Nucleus accumbens (tissue), 56 donors: ENCODE measurements at places on chromosomes 12 and 14.

DNA sequence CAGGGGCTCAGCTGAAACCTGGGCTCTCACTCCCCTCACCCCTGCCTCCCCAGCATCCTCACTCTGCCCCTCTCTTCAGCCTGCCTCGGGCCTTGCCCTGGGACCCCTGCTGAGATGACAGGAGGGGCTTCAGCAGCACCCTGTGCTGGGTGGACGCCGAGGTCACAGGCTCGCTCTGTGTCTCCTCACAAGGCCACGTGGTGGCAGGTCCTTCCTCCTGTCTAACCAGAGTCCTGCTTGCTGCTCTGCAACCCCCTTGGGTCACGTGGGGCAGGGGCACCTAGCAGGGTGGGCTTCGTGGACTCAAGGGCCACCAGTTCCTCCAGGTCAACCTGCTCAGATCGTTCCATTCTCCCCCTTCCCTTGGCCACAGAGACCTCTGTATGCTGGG lies 90.4 kb downstream of the TMEM121 start:
- DNase-seq, result no peak

- DNase-seq, result no peak
Measured at GRCh38 chr12:45209784-45210183, 6.1 kb upstream of the ANO6 start.

DNA sequence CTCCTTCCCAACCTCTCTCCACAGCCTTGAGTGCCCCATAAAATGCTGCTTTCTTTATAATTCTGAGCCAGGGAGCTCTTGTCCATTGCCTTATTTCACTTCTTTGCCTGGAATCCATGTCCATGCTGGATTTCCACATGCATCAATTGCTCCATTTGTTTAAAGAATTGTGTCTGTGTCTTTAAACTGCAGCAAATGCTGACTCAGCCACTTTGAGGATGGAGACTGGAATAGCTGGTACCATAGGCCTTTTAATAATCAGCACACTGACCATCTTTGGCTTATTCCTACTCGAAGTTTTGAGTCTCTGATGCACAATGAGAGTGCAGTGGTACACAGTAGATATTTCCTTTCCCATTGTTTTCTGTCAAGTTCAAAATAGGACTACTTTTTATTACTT lies 318.8 kb downstream of the LRIG3 start:
- DNase-seq, result no peak

GRCh38 chr14:63899953-63900352 lies 47.1 kb downstream of the SYNE2 start:
- DNase-seq, result no peak

- DNase-seq, result no peak
Measured at GRCh38 chr14:29310757-29311156, 544.2 kb downstream of the FOXG1 start.

DNA sequence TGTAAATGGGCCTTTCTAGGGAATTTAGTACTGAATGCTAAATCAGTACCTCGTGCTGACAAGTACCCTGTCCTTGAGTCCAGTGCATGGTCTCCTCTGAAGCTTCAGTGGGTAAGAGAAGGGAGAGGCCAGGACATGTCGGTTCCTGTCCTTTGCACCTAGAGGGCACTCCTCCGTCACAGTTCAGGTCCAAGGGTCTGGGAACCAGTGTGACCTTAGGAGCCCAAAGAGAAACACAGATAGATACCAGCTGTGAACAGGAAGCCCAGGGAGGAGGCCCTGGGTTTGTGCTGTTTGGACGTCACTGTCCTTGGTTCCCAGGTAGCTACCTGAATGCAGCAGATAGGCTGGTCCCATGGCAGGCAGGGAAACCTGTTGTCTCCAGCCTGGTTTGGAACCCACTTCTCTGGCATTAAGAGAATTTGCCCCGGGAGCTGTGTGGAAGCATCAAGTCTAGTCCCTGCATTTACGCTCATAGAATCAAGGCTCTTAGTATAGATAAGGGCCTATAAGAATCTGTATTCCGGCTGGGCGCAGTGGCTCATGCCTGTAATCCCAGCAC lies 3.9 kb upstream of the FGF23 start:
- DNase-seq, result no peak

DNA sequence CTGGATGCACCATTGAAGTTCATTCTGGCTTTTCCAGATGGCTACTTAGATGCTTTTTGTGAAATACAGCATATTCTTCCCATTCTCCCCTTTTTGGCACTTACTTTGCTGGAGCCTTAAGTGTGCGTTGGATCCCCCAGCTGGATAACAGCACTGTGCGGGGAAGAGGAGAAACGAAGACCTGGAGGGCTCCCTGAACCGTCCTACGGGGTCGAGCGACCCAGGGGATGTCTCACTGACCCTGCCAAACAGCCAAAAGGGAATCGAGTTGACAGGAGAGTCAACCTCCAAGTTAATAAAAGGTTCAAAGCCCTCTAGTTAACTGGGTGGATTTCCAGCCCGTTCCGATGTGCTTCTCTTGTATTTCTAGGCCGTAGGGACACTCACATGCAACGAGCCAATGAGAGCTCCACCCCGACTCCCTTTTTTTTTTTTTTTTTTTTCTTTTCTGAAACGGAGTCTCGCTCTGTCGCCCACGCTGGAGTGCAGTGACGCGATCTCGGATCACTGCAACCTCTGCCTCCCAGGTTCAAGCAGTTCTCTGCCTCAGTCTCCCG lies 1.0 kb upstream of the CAMKK2 start:
- DNase-seq, result no peak

DNA sequence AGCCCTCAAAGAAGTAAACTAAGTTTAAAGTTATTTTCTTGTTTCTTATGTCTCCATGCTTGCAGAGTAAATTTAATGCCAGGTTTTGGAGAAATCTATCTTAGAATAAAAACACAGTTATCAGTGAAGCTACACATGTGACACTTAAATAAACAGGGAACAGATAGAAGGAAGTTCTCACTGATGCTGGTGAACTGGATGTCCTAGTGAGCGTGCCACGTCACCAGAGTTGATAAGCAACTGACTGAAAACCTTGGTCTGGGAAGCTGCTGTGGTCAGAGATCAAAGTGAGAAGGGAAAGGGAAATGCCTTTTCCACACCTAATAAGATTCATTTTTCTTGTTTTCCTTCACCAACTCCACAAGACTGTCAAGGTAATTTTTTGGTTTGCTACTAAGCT lies 74.8 kb upstream of the PCED1B start:
- no peak for DNase-seq
